ENCODE measurements at places on chromosomes 5 and 9. TPM values are rescaled to one million over a fixed set of nuclear protein-coding genes. Genes with fewer than 3 reads are reported as not detected.

FREM1 gene
- total RNA-seq, result 1.1 TPM

DMRT3 gene
- 0.41 TPM for total RNA-seq

SEPTIN8 gene
- 50.1 TPM for total RNA-seq

SIT1 gene
- total RNA-seq, result 0.56 TPM

FAT2 gene
- total RNA-seq, result 0.37 TPM

PCDHGB6 gene
- 22.1 TPM for total RNA-seq

AHRR gene
- total RNA-seq, result 0.34 TPM

CDH9 gene
- total RNA-seq, result 2.8 TPM

TTC23L gene
- 0.96 TPM for total RNA-seq

CDX1 gene
- total RNA-seq, result not detected

BARX1 gene
- total RNA-seq, result 2.9 TPM

DNA sequence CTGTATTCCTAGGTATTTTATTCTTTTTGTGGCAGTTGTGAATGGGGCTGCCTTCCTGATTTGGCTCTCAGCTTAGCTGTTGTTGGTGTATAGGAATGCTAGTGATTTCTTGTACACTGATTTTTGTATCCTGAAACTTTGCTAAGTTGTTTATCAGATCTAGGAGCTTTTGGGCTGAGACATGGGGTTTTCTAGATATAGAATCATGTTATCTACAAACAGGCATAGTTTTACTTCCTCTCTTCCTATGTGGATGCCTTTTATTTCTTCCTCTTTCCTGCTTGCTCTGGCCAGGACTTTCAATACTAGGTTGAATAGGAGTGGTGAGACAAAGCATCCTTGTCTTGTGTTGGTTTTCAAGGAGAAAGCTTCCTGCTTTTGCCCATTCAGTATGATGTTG is 129.9 kb downstream of the DMXL1 start:
- DNase-seq, result no peak

DNA sequence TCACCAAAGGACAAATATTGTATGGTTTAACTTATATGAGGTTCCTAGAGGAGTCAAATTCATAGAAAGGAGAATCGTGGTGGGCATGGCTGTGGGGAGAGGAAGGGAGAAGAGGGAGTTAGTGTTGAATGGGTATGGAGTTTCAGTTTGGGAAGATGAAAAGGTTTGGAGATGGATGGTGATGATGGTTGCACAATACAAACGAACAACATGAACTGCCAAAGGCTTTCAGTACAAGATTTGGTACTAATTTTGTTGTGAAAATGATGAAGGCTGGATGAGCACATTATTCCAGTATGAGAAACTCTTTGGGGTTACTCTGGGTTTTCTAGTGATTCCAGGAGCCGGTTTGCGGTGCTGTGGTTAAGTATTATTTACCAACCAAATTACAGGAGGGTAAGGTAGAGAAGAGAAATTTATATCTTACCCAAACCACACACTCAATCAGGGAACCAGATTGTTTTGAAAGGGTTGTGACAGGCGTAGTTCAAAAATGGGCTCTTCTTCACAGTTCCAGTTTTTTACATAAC is 112.0 kb upstream of the TBC1D2 start:
- no peak for DNase-seq

GRCh38 chr5:73902327-73903051 is 276.5 kb downstream of the ARHGEF28 start:
- peak; percentile 65 for DNase-seq

GRCh38 chr5:73039082-73039481 is 81.3 kb upstream of the TMEM171 start:
- DNase-seq, result peak; percentile 10

DNA sequence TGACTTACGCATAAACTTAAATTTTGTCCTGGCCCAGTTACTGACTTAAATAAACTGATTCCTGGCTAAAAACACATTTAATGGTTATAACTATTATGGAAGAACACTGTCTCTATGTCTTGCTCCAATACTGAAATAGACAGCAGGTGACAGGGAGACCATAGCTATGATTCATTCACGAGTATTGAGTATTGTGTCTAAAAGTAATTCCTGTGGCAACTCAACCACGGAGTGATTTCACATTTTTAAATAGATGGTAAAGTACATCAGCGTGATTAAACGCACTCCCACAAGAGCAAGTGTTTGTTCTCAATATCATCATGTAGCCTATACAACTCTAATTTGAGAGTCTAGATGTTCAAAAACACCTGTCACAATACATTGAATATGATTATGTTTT is 35.9 kb upstream of the PCSK1 start:
- DNase-seq, result no peak

GRCh38 chr9:120424248-120424647 is 155.7 kb downstream of the CDK5RAP2 start:
- DNase-seq, result no peak

DNA sequence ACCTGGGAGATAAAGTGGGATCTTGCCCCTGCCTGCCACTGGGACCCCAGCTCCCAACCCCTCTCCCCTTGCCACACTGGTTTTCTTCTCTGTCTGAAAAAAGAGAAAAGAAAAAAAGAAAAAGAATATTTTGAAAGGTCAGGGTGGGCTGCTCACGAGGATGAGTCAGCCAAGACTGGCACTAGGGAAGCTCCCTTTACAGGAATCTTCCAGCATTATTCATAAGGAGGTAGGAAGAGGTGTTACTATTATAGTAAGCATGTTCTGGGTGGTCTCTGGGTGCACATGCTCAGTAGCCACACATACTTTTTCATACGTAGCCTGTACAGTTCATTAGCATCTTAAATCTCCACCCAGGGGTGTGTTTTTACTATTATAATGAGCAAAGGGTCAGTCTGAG is 46.8 kb upstream of the HAND1 start:
- no peak for DNase-seq

GRCh38 chr9:99030092-99030511 is 74.8 kb upstream of the TGFBR1 start:
- DNase-seq, result no peak

GRCh38 chr9:23321049-23321448 is 505.0 kb downstream of the ELAVL2 start:
- no peak for DNase-seq

DNA sequence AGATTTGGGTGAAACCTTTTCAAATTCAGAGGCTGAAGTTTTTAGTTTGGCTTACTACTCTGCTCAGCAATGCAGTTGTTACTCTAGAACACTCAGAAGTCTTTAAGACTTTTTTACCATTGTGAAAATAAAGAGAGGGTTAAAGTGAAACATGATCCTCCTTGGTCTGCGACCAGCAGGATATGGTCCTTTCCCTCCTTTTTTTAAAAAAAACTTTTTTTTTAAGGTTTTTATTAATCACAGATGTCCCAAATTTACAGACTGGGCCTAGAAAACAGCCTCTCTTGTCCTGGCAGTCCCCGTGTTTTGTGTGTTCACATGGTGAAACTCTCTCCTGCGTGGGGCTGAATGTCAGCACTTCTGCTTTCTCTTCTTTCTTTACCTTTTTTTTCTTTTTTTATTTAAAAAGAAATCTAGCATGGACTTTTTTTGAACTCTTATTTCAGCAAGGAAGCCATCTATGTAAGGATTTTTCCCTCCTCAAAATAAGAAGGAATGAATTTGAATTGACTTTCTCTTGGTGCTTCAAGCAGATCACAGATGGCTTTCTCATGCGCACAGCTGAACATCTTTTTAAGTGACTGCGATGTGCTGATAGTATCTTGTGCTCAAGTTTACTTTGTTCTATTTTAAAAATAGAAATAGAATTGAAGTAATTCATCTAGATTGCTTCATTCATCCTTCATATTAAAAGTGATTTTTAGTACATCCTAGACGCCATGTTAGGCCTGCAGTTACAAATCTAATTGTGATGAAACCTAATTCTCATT is 128.7 kb upstream of the OTULINL start:
- no peak for DNase-seq

DNA sequence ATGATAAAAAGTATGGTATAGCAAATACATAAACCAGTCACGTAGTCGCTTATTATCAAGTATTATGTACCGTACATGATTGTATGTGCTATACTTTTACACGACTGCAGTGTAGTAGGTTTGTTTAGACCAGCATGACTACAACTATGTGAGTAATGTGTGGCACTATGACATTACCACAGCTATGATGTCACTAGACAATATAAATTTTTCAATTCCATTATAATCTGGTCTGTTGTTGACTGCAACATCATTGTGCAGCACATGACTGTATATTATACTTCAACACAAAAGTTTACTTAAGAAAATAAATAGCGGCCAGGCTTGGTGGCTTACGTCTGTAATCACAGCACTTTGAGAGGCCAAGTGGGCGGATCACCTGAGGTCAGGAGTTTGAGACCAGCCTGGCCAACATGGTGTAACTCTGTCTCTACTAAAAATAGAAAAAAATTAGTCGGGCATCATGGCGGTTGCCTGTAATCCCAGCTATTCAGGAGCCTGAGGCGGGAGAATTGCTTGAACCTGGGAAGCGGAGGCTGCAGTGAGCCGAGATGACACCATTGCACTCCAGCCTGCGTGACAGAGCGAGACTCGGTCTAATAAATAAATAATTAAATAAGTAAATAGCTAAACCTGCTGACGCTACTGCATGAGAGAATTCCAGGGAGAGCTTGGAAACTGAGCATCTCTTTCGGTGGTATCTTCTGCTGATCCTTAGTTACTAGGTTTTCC is 24.6 kb upstream of the JADE2 start:
- DNase-seq, result no peak

GRCh38 chr9:21432672-21433425 is 7.4 kb upstream of the IFNA1 start:
- DNase-seq, result no peak

- DNase-seq, result no peak
Observed at GRCh38 chr5:69509212-69509611, 16.6 kb downstream of the OCLN start.

DNA sequence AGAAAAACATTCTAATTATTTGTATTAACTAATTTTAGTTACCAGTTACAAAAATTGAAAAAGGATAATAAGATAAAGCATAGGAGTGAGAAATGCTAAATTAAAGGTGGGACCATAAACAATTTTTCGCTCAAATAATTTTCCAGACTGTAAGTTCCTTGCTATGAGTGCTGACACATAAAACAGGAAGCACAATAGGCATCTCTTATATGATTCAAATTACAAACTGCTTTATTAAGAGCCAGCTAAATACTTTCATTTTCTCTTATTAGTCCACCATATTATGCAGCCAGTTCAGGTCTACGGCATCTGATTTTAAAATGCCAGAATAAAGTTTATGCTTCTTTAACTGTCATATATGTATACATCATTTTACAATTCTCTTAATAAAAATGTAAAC is 4.4 kb downstream of the RC3H2 start:
- no peak for DNase-seq

DNA sequence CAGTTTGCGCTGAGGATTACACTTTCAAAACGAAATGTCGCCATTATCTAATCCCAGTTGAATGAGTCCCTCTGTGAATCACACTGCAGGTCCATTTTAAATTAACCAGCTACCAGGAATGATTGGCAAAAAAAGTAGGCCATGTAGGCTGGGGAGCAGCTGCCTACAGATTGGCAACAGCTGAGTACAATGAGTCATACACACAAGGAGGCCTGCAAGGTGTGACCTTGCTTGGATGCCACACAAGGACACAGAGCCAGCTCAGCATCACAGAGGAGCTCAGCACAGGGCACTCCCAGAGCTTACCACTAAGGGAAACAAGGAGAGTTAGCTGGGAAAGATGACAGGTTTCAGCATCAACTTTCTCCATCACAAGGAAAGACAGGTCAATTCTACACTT is 12.9 kb downstream of the HAVCR1 start:
- DNase-seq, result no peak

GRCh38 chr5:61202213-61202612 is 39.9 kb upstream of the SMIM15 start:
- DNase-seq, result no peak

GRCh38 chr9:134209731-134210311 is 45.5 kb upstream of the RNU6ATAC start:
- DNase-seq, result peak; percentile 0

DNA sequence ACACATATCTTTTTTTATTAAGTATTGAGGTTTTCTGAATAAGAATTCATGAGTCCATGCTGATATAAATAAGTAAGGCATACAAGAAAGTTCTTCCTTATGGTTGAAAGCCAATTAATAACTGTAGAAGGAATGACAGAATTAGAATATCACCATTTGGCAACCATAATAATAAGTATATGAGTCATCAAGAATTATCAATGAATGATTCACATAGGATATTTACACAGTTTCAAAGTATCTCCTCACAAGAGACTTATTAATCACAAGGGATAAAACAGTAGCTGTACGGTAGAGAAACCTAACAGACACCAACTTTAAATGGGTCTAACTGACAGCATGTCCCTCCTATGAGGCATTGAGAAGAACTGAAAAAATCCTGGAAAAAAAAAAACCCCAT is 161.6 kb downstream of the NR3C1 start:
- no peak for DNase-seq

DNA sequence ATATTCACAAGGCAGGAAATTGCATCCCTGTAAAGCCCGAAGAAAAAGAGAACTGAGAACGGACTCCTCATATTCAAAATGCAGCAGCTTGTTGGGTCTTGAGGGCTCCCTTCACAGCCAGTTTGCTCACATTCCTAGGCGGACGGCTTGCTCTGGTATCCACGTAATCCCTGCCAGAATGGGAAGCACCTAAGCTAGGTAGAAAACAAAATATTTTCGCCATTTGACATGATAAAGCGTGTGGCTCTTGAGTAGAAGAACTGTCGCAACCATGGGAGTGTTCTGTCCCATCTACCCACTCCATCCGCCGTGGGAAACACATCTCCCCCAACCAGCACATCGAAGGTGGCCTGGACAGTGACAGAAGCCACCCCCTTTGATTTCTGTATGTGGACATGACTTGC is 183.1 kb downstream of the GAS1 start:
- no peak for DNase-seq

- no peak for DNase-seq
Observed at GRCh38 chr5:159185773-159186172, 23.6 kb downstream of the RNF145 start.

- peak; percentile 86 for DNase-seq
Observed at GRCh38 chr5:176365351-176366231, at the start of gene ARL10. TSS of gene ARL10 (plus strand) at chr5:176365487. CDS start at chr5:176365564, 77 bp downstream.

- no peak for DNase-seq
Observed at GRCh38 chr9:38137342-38137741, 68.3 kb upstream of the SHB start.
